ENCODE measurements at places on chromosomes 16 and 17. TPM values are rescaled to one million over a fixed set of nuclear protein-coding genes. Genes with fewer than 3 reads are reported as not detected.

DNA sequence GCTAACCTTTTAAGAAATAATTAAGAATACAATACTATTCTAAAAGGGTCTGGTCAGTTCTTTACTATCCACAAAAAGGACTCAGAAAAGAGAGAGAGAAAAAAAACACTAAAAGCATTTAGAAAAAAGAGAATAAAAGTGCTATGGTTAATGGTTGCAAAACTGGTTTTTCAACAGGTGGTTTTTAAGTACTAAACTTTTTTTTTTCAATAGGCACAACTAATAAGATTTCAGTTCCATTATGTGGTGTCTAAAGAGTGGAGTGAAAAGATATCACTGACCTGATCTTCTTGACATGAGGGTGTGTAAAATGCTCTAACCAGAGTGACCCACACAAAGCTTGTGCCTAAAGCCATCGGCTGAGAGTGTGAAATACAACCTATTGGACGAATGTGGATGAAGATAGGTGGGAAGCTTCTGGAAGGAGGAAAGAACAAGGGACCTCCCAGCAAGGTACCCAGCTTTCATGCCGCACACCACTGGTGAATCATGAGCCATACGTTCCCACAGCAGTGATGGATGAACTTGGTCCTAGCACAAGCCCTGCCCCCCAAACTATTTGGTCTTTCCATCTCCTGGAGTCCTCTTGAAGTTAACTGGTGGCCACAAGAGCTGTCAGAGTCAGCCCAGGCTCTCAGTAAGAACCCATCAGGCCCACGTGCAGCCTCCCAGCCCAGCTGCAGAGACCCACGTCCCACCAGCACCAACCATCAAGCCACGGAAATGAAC lies 103.0 kb downstream of the ZFHX3 start:
- no peak for DNase-seq
- H3K36me3 ChIP-seq = no peaks in the 10 kb centered on the region
- H3K27ac ChIP-seq = no peak overlapping the region
- no peak overlapping the region for H3K4me3 ChIP-seq

DNA sequence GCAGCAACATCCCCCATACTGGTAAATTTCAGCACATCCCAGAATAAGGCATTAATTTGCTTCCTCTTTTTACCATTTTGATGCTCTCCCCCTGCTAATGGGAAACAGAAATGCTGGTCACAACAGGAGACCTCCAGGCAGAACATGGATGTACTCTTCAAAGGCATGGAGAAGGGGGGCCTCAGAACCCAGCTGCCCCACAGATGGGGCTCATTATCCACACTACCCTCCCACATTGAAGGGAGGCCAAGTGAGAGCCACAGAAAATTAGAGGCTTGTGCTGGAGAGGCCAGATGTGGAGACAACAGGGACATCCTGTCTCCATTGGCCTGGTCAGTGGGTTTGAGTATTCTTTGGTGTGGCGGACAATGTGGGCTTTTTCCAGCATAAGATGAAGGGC lies 150.1 kb upstream of the CDH11 start:
- no peak for DNase-seq
- no peak overlapping the region for H3K4me3 ChIP-seq
- H3K4me1 ChIP-seq = peaks cover 13% of the 10 kb centered on the region

The PRKCB gene
- not detected for total RNA-seq

The CCDC144A gene
- 0.17 TPM for total RNA-seq

GRCh38 chr17:79819085-79819484 lies 20.2 kb downstream of the CBX4 start:
- no peak for DNase-seq
- H3K27me3 ChIP-seq = no peaks in the 10 kb centered on the region
- H3K4me3 ChIP-seq = no peak overlapping the region
- H3K27ac ChIP-seq = no peak overlapping the region
- H3K36me3 ChIP-seq = no peaks in the 10 kb centered on the region

- no peaks in the 10 kb centered on the region for H3K36me3 ChIP-seq
- H3K4me3 ChIP-seq = no peak overlapping the region
- H3K4me1 ChIP-seq = peaks cover 56% of the 10 kb centered on the region
- H3K27ac ChIP-seq = peak overlapping the region; percentile 82
Observed at GRCh38 chr17:44905006-44906000, 6.1 kb upstream of the EFTUD2 start.

The CRYM gene
- not detected for total RNA-seq

GRCh38 chr16:79985606-79986005 lies 385.1 kb upstream of the MAF start:
- no peaks in the 10 kb centered on the region for H3K27me3 ChIP-seq
- no peaks in the 10 kb centered on the region for H3K4me1 ChIP-seq
- no peak overlapping the region for H3K27ac ChIP-seq
- DNase-seq = no peak
- H3K36me3 ChIP-seq = no peaks in the 10 kb centered on the region

- no peak overlapping the region for H3K27ac ChIP-seq
- H3K27me3 ChIP-seq = no peaks in the 10 kb centered on the region
- H3K4me3 ChIP-seq = no peak overlapping the region
- no peaks in the 10 kb centered on the region for H3K36me3 ChIP-seq
Observed at GRCh38 chr17:628089-628941, 86.3 kb downstream of the VPS53 start.

GRCh38 chr16:24992696-24993095 lies 22.5 kb downstream of the ARHGAP17 start:
- no peak overlapping the region for H3K27ac ChIP-seq
- no peaks in the 10 kb centered on the region for H3K36me3 ChIP-seq
- DNase-seq = no peak
- H3K4me1 ChIP-seq = peaks cover 50% of the 10 kb centered on the region
- no peaks in the 10 kb centered on the region for H3K27me3 ChIP-seq

DNA sequence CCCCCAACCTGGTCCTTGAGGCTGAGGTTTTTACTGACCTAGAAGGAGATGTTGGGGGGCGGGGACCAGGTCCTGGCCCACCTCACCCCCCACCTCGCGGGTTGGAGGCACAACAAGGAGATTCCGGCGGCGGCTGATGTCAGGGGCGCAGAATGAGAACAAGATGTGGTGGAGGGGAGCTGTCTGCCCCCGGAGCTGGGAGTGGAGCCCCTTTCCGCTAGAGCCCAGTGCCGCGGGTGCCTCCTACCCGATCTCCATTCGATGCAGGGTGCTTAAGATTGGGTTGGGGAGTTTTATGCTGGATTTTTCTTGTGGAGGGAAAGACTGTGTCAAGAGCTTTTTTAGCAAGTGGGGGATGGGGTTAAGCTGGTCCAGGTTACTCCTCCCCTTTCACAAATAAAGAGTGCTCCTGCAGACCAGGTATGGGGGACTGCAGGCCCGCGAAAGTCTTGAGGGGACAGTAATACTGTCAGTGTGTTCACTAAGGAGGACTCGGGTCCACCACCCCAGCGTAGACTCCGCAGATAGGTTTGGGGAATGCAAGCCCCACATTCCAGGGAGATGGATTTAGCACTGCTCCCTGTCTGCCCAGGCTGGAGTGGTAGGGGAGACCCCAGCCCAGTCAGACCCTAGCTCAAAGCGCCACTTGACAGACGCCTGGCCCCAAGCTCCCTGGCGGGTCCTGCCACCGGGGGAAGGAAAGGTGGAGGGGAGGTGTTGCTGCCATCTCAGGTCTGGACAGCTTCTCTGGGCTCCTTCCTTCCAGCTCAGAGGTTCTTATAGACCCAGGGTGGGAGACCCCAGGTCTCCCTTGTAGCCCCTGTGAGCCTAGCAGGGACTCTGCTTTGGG lies 2.0 kb downstream of the CACNA1G start:
- H3K27ac ChIP-seq = no peak overlapping the region
- peaks cover 34% of the 10 kb centered on the region for H3K27me3 ChIP-seq
- no peaks in the 10 kb centered on the region for H3K36me3 ChIP-seq
- no peak overlapping the region for H3K4me3 ChIP-seq
- no peak for DNase-seq

The RUNDC3A gene
- 1.4 TPM for total RNA-seq
